ENCODE measurements at places on chromosomes 16 and 17.

DNA sequence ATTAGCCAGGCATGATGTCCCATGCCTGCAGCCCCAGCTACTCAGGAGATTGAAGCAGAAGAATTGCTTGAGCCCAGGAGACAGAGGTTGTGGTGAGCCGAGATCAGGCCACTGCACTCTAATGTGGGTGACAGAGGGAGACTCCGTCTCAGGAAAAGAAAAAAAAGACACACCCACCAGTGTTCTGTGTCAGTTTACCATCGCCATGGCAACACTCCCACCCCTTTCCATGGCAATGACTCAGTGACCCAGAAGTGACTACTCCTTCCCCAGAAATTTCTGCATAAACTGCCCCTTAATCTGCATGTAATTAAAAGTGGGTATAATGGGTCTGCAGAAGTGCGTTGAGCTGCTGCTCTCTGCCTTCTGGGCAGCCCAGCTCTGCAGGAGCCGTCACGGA lies 4.0 kb upstream of the ZC3H18 start:
- peak; percentile 84 for DNase-seq

DNA sequence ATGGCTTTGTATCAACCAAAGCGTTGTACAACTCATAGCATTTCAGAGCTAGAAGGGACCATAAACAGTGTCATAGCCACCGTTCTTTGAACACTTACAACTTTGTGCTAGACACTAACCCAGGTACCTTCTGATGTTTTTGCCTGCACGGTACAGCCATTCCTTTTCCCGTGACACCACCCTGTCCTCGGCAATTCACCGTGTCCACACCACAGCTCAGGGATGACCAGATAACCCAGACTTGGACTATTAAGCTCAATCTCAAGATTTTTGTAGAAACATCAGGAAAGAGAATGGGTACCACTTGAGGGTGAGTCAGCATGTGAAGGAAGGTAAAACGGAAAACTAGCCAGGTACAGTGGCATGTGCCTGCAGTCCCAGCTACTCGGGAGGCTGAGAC lies 9.8 kb upstream of the CBFB start:
- no peak for DNase-seq

- DNase-seq = no peak
Measured at GRCh38 chr16:79151-80054, 1.4 kb downstream of the MPG start.

DNA sequence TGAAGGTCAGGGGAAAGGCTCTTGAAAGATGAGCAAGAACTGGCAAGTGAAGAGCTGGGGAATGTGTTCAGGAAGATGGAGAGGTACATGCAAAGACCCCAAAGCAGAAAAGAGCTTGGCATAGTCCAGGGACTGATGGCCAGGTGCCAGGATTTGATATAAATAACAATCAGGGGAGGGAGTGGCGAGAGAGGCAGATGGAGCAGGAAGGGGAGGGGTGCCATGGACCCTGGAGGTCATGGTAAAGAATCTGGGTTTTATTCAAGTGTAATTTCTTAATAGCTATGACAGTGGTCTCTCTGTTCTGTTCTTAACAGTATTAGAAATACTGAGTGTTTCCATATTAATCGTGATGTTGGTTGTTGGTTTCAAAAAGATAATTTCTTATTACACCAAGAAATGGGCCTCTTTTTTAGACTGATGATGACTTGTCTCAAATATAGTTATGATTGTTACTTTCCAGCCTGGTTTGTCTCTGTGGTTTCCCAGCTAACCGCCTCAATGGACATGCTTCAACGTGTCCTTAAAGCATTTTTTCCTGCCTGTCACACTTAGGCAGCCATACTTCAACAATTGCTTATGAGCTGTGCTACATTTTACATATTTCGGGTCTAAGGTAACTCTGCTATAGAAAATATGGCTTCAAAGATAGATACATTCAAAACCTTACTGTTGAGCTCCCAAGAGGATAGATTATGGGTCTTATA lies 49.4 kb downstream of the MYH10 start:
- DNase-seq = peak; percentile 12

- DNase-seq = no peak
Measured at GRCh38 chr16:1528921-1529537, 4.4 kb upstream of the TMEM204 start.

- no peak for DNase-seq
Measured at GRCh38 chr17:17200831-17201230, 5.3 kb downstream of the PLD6 start.

- no peak for DNase-seq
Measured at GRCh38 chr16:46717692-46718091, 28.2 kb downstream of the ORC6 start.

- no peak for DNase-seq
Measured at GRCh38 chr17:75552425-75553294, 27.2 kb downstream of the LLGL2 start.

GRCh38 chr16:5045499-5046115 lies 11.9 kb upstream of the NAGPA start:
- no peak for DNase-seq

DNA sequence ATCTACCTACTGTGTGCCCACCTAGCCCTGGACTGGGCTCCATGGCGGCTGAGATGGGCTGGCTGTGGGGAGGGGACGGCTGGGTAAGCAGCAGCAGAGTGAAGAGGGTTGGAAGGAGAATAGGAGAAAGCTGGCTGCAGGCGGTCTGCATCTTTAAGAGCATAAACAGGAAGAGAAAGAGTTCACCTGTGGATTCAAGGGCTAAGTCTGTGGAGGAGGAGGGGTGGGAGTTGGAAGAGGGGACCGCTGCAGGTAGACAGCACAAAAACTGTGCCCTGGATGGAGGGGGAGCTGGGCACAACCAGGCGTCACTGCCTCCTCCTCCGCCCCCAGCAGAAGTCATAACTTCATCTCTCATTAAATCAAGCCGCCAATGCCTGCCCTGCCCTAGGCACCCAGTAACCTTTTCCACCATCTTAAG lies 677 bp downstream of the SLC13A2 start:
- DNase-seq = no peak

DNA sequence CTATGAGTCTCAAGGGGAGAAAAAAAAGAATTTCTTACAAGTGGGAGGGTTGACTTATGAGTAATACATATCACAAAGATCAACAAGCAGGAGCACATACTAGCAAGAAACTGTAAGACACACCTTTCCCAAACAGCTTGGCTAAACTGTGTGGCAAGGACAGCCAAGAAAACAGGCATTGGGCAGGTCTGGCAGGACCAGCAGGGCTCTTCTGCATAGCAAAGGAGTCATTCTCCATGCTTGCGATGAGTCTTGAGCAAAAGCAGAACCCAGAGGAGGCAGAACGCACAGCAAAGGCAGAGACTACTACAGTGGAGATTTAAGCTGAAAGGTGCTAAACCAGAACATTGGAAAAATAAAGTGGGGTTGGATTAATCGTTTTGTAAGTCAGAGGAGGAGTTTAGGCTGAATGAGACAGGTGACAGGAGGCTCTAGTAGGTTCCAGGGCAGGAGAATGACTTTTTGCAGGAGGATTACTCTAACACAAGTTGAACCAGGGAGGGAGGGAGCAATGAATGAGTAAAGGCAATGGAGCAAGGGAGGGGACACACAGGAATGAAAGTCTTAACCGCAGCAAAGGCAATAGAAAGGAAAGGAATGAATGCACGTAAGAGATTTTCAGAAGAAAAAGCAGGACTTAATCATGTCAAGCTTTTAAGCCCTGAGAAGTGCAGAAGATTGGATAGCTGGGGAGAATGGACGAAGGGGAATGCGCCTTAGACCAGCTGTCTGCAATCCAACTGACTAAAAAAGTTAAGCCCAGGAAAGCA lies 2.7 kb downstream of the N4BP1 start:
- no peak for DNase-seq

DNA sequence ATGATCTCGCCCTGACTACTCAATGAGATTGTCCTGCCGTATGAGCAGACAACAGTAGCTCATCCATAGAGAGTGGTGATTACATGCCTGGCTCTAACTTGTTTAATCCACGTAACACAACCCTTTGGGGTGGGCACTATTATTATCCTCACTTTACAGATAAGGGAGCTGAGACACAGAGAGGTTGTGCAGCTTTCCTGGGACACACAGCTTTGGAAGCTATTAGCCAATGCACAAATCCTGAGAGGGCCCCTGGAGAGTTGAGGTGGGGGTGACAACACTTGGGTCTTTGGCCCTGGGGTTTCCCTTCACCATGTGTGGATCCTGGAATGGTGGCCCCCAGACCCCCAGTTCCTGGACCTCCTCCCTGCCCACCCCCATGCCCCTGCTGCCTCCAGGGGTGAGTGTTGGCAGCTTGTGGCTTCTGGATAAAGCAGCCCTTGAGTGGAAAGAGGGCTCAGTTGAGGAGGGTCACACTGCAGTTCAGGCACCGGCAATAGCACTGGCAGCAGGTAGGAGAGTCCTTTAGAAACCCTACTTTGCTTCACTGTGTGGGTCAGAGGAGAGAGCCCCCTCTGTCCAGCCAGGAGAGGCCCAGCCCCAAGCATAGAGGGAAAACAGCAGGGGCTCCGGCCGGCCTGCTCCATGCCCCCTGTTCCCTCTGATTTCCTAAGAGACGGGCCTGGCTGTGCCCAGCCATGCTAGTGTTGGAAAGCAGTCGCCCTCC lies 230.7 kb downstream of the KATNIP start:
- no peak for DNase-seq

DNA sequence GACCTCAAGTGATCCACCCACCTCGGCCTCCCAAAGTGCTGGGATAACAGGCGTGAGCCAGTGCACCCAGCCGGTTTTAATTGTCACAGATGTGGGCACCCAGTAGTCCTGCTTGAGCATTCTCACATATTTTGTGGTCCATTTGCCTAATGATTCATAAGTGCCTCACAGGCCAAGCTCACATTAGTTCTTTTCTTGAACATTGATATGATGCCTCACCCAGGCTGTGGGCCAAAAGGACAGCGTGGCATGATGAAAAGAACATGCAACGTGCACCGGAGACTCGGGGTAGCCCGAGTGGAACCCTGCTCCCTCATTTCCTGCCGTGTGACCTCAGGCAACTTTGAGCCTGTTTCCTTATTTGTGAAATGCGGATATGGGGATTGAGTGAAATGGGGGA lies 181.9 kb downstream of the SNX29 start:
- DNase-seq = no peak

- DNase-seq = peak; percentile 25
Measured at GRCh38 chr16:24609740-24610415, 70.5 kb downstream of the RBBP6 start.

DNA sequence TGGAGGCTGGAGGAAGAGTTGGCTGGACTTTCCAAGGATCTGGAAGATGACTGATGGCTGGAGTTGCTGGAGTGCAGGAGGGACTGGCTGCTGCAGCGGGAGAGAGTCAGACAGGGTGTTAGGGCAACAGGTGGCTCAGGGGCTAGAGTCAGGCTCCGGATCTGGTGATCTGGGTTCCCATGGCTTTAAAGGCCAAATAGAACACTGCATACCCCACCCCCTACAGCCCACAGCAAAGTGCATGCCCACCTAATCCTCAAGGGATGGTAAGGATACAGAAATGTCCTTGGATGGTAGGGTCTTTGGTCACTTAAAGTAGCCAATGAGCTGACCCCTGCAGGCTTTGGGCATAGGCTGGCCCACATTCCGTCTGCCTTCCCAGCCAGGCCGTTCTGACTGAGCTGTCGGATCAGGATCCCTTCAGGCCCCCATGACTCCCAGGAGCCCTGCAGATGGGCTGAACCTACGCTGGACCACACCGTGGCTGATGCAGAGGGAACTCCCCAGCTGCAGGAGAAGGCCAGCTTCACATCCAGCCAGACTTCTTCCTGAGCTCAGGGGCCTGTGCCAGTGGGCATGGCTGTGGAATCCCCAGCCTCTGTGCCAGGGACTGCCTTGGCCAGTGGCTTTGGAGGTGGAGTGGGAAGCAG lies 13.9 kb downstream of the TNS4 start:
- DNase-seq = no peak

GRCh38 chr16:90022209-90023077 lies 3.2 kb upstream of the DBNDD1 start:
- peak; percentile 85 for DNase-seq

DNA sequence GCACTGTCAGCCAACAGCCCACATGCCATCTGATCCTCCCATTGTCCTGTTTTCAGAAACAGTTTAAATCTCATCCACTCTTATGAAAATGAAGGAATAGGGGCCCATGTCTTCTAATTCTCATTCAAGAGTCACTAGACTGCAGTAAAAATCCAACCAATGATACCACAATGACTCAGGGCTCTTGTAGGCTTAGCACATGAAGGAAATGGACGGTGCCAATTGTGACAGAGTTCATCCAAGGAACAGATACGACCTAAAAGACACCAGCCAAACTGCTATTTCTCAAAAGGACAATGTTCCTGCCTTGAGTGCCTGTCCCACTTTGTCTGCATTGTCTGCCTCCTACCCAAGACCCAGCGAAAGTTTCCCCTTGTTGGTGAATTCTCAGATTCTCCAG lies 204.8 kb upstream of the COX10 start:
- no peak for DNase-seq

DNA sequence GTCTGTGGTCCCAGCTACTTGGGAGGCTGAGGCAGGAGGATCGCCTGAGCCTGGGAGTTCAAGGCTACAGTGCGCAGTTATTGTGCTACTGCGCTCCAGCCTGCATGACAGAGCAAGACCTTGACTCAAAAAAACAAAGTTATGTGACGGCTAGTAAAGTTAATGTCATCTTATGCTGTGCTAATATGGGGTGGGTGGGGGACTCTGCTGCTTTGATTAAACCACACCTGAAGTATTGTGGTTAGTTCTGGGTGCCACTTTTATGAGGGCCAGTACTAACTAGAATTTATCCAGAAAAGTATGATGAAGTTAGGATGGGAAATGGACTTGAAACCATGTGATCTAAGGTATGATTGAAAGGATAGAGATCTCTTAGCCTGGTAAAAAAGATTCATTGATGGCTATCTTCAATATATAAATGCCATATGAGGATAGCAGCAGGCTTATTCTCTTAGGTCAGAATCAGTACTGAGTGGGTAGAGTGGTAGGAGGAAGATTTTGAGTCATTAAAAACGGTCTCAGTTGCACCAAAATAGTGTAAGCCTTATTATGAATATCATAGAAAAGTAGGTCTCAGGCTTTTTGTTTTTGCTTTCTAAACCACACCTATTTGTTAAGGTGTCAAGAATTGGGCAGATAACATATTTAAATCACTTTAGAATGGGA lies 5.6 kb downstream of the WSB1 start:
- DNase-seq = no peak

DNA sequence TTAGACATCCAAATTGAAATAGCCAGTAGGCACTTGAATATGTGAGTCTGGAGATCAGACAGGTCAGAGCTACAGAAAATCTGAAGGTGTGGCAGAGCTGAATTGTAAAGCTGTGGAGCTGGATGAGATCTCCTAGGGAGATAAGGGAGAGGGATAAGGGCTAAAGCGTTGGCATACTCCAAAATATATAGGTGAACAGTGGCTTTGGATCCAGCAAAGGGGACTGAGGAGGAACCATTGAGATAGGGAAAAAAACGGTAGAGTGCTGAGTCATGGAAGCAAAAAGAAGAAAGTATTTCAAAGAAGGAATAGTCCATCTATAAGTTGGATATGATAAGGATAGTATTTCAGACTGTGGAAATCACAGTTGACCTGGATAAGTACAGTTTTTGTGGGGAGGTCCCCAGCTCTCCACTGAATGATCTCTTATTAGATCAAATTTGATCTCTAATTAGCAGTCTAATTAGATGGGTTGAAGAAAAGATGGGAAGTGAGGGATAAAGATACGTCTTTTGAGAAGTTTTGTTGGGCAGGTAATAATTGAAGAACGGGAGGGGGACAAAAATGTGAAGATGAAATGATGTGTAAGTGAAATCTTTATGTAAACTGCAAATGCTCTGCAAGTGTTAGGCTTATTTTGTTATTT lies 587 bp upstream of the DBF4B start:
- no peak for DNase-seq

Data from activated CD4-positive, alpha-beta T cell treated with anti-CD3 and anti-CD28 coated beads, Interleukin-2, amount 50 U/mL, for 48 hours (primary cell).